Body of pancreas (tissue), 4 donors: ENCODE measurements at places on chromosomes 4 and X. TPM values are rescaled to one million over a fixed set of nuclear protein-coding genes. Genes with fewer than 3 reads are reported as not detected.

The SSR4 gene
- 238 TPM for total RNA-seq

The NUP62CL gene
- 9.3 TPM for total RNA-seq

The AKAP14 gene
- total RNA-seq: not detected

GRCh38 chrX:135557344-135557743 is 36.9 kb downstream of the INTS6L start:
- DNase-seq: no peak
- no peaks in the 10 kb centered on the region for H3K36me3 ChIP-seq
- no peaks in the 10 kb centered on the region for H3K27me3 ChIP-seq
- no peak overlapping the region for H3K4me3 ChIP-seq
- H3K27ac ChIP-seq: no peak overlapping the region

DNA sequence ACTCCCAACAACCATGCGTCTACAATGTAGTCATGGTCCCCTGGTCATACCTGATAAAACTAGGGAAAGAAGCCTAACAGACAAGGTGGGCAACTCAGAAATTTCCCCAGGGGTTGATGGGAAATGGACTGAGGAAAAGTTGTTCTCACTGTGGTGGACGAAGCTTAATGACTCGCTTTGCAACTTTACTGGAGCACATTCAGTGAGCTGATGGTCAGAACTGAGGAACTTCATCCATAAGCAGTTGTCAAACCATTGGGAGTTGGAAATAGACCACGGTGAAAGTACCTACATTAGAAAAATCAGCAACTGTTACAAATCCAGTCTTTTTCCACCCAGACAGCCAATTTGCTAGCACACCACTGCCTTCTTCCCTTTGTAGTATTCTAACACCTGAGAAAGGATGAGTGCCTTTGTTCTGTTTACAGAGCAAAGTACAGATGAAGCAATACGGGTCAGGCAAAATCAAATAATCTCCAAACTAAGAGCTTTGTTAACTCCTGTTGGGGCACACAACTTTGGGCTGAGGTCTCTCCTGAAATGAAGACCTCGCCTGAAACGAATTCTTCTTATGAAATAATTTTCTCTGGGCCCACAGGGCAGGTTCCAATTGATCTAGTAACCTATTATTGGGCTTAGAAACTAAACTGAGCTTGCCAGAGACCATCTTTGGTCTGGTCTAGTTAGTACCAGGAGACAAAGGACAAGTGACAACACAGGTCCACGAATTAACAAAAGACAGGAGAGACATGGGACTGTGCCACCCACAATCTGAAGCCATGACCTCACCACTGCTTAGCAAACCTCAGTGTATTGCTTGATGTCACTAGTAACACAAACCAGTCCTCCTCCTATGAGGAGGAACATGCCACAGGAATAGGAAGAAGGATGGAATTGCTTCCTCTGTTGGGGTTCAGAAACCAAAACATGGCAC is 58.9 kb upstream of the NFKB1 start:
- H3K27ac ChIP-seq: no peak overlapping the region
- no peaks in the 10 kb centered on the region for H3K36me3 ChIP-seq
- no peak overlapping the region for H3K4me3 ChIP-seq
- H3K27me3 ChIP-seq: no peaks in the 10 kb centered on the region
- DNase-seq: no peak
- H3K4me1 ChIP-seq: peaks cover 29% of the 10 kb centered on the region

DNA sequence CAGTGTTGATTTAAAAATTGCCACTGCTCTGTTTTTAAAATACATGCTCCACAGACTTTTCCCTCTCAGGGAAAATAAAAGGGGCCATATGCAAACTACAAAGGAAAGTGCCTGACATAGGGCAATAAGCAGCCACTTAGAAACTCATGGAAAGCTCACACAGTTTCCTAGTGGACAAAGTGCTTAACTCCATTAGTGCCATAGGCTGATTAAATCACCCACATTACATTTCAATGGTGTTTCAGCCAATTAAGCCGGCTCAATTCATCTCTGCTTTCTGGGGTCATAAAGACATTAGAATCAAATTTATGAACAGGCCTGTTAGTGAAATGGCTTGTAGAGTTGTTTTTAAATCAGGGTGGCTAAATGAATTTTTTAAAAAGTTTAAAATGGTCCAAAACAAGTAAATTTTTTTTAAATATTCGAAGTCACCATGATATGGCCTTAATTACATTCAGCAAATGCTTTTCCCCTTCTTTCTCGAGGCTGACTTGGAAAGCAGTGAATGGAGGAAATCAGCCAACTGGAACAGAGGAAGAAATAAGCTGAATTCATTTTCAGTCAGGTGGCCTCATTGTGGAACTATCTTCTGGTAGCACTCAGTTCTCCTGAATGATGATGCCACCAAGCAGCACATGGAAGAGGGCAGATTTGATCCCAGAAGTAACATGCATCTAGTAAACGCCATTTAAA is 2305.1 kb upstream of the AGA start:
- peaks cover 4% of the 10 kb centered on the region for H3K4me1 ChIP-seq
- H3K27me3 ChIP-seq: no peaks in the 10 kb centered on the region
- DNase-seq: no peak
- no peak overlapping the region for H3K27ac ChIP-seq
- no peaks in the 10 kb centered on the region for H3K36me3 ChIP-seq
- H3K4me3 ChIP-seq: no peak overlapping the region

DNA sequence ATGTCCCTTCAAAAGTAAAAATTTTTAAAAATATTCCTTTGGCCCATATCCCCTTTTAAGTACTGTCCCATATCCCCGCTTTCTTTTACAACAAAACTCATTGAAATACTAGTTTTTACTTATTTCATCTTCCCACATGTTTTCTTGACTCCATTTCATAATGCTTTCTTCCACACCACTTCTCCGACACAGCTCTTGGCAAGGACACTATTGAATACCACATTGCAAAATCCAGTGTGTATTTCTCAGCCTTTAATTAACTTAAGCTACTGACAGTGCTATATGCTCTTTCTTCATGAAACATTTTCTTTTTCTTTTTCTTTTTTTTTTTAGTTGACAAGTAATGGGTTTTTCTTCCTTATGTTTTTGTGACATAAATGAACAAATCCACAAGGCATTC is 28.8 kb downstream of the PRDM8 start:
- no peaks in the 10 kb centered on the region for H3K27me3 ChIP-seq
- H3K27ac ChIP-seq: no peak overlapping the region
- no peak overlapping the region for H3K4me3 ChIP-seq
- DNase-seq: no peak

- H3K4me1 ChIP-seq: no peaks in the 10 kb centered on the region
- DNase-seq: no peak
- no peaks in the 10 kb centered on the region for H3K27me3 ChIP-seq
- H3K36me3 ChIP-seq: no peaks in the 10 kb centered on the region
- H3K27ac ChIP-seq: no peak overlapping the region
Observed at GRCh38 chr4:80097400-80098177, 24.6 kb upstream of the ANTXR2 start.

DNA sequence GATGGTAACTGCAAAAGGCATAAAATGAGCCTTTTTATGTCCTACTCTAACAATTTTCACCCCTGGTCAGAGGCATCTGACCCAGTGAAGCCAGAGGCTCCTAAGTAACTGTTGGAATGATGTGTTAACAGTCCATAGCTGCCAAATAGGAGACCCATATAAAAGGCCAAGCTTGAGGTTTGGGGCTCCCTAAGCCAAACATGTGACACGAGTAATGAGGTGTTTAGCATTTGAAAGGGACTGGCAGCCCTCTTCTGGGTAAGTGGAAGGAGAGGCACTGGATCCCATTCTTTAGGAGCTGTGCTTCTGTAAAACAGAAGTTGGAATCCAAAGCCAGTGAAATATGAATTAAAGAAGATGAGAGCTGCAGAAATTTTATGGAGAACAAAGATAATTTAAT is 100.6 kb upstream of the PNPLA4 start:
- no peaks in the 10 kb centered on the region for H3K4me1 ChIP-seq
- no peak overlapping the region for H3K4me3 ChIP-seq
- no peaks in the 10 kb centered on the region for H3K36me3 ChIP-seq
- H3K27ac ChIP-seq: no peak overlapping the region
- DNase-seq: no peak

GRCh38 chr4:123235431-123235830 is 161.2 kb upstream of the SPRY1 start:
- no peak overlapping the region for H3K27ac ChIP-seq
- no peak for DNase-seq
- H3K36me3 ChIP-seq: no peaks in the 10 kb centered on the region
- no peaks in the 10 kb centered on the region for H3K4me1 ChIP-seq
- H3K27me3 ChIP-seq: no peaks in the 10 kb centered on the region
- no peak overlapping the region for H3K4me3 ChIP-seq
